ENCODE measurements at places on chromosomes 2 and 18.

DNA sequence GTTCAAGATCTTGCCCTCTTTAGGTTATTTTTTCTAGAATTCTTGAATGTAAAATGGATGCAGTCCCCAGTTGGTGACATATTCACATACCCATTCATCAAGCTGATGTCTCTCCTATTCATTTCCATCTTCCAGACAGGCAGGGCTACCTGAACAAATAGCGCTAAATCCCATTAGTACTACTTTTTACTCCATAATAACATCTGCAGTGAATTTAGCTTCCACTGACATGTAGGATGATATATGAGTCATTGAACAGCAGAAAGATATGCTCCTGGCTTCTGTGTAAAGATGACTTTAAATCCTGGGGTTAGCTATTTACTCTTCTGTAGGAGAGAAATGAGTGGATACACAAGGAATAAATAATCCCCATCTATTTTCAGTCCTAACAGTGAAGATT is 194.7 kb downstream of the RND3 start:
- no peak for DNase-seq

- no peak for DNase-seq
Observed at GRCh38 chr18:51711298-51711889, 513.9 kb upstream of the MEX3C start.

- DNase-seq = no peak
Observed at GRCh38 chr18:59915606-59916005, 15.8 kb downstream of the PMAIP1 start.

DNA sequence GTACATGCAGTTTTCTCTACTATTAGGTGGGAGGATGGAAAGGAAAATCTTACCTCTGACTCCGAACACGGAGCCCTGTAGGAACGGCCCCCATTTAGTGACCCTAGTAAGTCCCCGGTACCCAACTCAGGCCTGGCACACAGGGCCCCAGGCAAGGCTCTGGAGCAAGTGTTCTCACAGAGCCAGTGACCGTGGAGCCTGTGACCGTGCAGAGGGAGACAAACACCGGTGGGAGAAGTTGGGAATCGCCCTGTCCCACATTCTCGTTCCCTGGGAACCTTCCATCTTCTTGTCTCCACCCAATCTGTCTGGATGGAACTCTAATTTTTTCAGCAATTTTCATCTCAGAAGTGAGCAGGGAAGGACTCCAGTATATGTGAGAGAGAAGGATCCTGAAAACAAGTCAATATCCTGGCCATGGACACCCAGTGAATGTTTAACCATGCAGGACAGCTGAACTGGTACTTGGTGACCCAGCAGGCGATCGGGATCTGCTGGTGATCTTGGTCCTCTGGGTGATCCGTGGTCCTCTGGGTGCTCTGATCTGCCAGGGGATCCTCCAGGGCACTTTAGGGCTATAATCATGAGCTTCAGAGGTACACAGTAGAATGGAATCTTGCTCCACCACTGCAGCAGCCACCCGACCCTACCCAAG is 348.6 kb upstream of the ID2 start:
- DNase-seq = no peak

DNA sequence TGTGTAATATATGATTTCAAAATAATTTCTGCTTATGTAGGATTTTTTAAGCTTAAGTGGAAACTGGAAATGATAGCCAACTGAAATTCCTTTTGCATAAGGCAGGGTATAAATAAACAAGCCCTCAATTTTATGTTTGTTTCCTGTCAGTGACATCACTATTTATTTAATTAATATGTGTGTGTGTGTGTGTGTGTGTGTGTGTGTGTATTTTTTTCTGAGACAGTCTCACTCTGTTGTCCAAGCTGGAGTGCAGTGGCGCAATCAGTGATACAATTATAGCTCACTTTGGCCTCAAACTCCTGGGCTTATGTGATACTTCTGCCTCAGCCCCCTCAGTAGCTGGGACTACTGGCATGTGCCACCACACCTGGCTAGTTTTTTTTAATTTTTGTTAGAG is 29.3 kb upstream of the CYP20A1 start:
- DNase-seq = no peak

DNA sequence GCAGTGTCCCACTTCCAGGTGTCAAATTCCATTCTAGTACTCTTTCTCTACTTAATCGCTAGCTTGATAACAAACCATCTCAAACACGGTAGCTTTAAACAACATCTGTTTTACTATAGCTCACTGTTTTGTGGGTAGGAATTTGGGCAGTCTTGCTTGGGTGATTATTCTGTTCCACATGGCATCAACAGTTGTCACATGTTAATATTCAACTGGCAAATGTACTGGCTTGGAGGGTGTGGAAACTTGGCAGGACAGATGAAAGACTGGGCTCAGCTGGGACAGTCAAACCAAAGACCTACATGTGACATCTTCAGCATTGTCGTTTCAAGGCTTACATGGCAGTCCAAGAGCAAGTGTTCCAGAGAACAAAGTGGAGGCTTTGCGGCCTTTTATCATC is 241.8 kb downstream of the PTH2R start:
- no peak for DNase-seq

- DNase-seq = no peak
Observed at GRCh38 chr2:14944562-14945346, 312.2 kb downstream of the LRATD1 start.

DNA sequence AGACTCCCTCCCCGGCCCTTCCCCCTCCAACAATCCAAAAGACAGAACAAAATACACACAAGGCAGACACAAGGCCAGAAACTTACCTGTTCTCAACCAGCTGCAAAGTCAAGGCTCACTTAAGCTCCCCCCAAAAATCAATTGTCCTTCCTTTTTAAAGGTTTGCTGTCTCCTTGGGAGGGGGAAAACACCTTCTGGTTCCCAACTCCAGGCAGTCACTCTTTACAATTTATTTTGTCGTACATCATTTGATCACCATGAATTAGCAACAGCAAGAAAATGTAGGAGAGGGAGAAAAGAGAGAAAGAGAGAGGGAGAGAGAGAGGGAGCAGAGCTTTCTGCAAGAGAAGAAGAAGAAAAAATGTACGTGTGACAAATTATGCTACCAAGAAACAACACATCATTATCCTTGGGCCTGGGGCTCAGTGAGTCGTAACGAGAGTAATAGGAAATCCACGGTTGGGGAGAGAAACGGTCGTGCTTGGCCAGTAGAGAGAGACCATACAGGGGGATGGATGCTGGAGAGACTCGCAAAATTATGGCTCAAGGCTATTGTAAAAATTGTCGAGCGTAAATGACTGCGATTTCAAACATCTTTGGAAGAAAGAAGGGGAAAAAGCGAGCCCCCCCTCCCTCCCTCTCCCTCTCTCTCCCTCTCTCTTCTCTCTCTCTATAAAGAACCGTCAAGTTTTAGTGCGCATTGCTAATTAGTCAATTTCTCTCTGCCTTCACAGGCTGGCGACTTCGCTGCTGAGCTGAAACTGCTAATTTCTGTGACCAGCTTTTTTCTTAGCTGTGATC is at the start of gene KLHL14:
TSS of gene KLHL14 (minus strand) at position 443 of the 801 bp plus-strand sequence. CDS start 2,432 bp downstream, outside the sequence.
- no peak for DNase-seq

DNA sequence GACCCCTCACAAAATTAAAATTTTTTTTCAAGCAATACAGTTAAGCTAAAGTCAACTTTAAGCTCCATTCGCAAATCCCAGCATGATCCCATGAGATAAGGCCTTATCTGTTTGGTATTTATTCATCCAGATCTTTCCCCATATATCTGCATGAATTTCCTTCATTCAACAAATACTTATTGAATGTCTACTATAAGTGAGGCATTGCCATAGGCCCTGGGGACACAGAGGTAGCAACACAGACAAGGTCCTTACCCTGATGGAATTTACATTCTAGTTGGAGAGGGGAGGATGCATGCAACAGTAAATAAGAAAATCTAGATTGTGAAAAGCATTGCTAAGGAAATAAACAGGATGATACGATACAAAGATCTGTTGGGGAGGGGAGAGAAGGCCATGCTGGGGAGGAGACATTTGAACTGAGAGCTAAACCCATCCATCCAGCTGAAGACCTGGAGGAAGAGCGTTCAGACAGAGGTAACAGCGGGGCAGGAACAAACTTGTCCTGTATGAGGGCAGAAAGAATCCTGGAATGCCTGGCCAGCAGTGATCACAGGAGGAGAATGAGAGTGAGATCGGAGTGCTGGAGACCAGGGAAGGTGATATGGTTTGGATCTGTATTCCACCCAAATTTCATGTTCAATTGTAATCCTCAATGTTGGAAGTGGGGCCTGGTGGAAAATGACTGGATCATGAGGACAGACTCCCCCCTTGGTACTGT is 71.6 kb downstream of the SDC1 start:
- DNase-seq = no peak

DNA sequence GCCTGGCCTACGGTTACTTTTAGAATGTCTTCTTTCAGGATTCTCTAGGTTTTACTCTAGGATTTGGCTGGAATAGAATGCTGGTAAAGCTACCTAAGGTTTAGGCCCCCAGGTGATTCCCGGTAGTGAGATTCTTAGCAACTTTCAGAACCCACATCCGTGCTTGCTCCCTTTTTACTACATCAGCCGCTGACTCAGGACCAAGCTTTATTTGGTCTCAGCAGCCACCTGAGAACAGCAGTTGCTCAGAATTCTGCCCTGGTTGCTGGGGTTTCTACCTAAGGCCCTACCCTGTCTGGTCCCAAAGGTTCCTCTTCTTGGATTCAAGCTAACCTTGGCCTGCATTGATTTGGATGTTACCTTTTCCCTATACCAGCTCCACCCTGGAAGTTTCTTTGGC is 36.1 kb upstream of the NDUFV2 start:
- DNase-seq = no peak

GRCh38 chr2:235601960-235602704 is 108.3 kb downstream of the AGAP1 start:
- DNase-seq = no peak

DNA sequence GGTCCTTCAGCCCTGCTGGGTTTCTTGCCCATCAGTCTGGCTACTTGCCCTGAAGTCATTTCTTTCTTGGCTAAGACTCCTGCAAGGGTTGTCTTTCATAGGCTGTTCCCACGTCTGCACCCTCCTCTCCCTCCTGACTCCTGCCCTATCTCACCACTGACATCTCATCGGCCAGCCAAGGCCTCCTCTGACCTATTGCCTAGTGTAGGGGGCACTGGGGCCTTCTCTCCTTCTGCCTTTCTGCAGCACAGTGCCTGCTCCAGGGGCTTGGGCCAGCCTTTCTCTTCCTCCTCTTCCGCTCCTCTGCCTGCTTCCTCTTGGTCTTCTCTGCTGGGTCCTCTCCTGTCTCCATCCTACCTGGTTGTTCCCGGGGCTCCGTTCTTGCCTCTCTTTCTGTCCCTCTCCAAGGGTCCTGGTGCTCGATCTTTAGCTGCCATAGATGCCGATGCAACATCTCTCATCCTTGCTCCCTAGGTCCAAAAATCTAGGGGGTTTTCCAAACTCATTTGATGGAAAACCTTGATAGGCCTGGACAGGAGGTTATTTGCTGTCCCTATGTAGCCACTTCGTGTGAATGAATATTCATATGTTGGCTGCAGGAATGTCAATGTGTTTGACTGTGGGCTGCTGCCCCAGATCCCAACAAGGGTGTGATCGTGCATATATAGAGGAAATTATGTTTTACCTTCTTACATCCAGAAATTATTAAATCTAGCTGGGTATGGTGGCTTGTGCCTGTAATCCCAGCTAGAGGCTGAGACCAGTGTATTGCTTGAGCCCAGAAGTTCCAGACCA is 9.7 kb upstream of the NT5DC4 start:
- DNase-seq = no peak

GRCh38 chr2:105800953-105801635 is 56.4 kb downstream of the NCK2 start:
- no peak for DNase-seq

DNA sequence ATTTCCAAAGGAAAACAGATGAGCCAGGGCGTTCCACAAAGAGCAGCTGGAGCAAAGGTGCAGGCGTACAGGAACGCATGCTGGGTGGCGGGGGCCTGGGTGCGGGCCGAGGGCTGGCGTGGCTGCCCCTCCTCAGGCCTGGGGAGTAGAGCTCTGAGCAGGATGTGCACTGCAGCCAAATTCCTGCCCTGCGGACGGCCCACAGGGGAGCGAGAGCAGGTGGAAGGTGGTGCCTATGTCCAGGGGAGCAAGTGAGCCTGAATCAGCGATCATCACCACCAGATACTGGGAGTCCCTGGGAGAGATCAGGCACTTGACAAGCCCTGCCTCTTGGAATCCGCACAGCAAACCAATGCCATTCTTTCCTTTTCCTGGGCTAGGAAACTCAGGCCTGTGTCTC is 106.3 kb downstream of the GBX2 start:
- DNase-seq = no peak

DNA sequence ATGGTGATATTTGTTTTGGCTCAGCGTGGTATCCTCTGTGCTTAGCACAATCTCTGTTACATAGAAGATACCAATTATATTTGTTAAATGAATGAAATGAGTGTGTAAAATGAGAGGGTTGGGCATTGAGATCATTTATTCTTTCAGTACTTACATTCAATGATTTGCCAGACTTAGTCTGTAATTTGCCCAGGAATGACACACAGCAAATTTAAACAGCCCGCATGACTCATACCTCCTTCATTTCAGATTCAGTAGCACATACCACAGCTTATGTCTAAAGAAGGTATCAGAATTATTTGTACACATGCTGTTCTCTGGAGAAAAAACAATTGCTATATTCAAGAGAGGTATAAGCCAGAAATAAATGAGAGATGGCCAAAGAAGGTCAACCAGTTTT is 37.0 kb downstream of the KLHL14 start:
- no peak for DNase-seq

- DNase-seq = no peak
Observed at GRCh38 chr2:38776531-38776930, 1.5 kb upstream of the GEMIN6 start.

DNA sequence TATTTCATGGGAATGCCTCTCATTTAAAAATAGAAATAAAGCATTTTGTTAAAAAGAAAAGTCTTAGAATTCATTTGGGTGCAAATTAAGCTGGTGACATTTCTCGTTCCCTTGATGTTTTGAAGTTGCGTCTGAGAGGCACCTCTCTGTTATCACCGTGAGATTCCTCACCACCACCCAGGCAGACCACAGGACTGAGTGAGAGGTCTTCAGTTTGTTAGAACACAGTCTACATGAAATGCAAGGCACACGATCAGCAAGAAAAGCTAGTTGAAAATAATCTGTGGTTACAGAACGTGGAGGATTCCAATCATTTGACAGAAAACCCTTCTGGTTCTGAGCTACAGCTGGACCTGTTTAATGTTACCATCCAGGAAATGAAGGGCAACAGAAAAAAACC is 116.0 kb downstream of the UXS1 start:
- no peak for DNase-seq
